Endothelial cell of umbilical vein (primary cell): ENCODE measurements at places on chromosomes 6 and 20. TPM values are rescaled to one million over a fixed set of nuclear protein-coding genes. Genes with fewer than 3 reads are reported as not detected.

Gene CLPSL1
- polyA plus RNA-seq: not detected in 2 replicates

Gene UTRN
- 29.4 and 37.4 TPM in 2 replicates for polyA plus RNA-seq

Gene SPDEF
- not detected in 2 replicates for polyA plus RNA-seq

Gene PRND
- polyA plus RNA-seq: not detected in 2 replicates

Gene TSPYL1
- 28.7 and 32.1 TPM in 2 replicates for polyA plus RNA-seq

Gene DYNLT2
- polyA plus RNA-seq: 0.21 and 0.39 TPM in 2 replicates

Gene SLC22A16
- polyA plus RNA-seq: not detected in 2 replicates

Gene MYT1
- not detected in 2 replicates for polyA plus RNA-seq

Gene ATP9A
- polyA plus RNA-seq: 18.5 and 20.9 TPM in 2 replicates

Gene BPIFB4
- polyA plus RNA-seq: not detected in 2 replicates

Gene TTK
- 2.9 and 4.1 TPM in 2 replicates for polyA plus RNA-seq
